ENCODE measurements at places on chromosomes 2 and 18.

DNA sequence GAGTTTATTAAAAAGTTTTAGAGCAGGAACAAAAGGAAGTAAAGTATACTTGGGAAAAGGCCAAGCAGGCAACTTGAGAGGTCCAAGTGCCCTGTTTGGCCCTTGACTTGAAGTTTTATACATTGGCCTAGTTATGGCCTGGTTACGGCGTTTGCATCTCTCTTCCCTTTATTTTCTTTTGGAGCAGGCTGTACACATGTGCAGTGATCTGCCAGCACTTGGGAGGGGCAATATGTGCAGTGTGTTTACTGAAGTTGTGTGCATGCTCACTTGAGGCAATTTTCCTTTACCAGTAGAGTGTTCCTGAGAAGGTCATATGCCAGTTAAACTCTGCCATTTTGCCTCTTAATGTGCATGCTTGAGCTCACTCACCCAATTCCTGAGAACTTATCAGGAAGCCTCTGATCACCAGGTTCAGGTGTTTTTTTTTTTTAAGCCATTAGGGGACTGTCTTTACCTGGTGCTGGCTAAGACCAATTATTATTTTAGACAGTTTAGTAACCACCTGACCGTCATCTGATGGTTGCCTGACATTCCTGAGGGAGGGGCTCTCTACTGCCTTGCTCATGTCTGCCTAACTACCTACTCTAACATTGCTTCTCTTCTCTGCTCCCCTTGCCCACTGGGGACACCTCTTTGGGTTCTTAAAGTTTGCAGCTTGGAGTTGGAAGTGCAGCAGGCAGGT is 48.0 kb downstream of the SCN2A start:
- no peak for DNase-seq

GRCh38 chr18:58962336-58962735 is 97.7 kb downstream of the ZNF532 start:
- DNase-seq = no peak

DNA sequence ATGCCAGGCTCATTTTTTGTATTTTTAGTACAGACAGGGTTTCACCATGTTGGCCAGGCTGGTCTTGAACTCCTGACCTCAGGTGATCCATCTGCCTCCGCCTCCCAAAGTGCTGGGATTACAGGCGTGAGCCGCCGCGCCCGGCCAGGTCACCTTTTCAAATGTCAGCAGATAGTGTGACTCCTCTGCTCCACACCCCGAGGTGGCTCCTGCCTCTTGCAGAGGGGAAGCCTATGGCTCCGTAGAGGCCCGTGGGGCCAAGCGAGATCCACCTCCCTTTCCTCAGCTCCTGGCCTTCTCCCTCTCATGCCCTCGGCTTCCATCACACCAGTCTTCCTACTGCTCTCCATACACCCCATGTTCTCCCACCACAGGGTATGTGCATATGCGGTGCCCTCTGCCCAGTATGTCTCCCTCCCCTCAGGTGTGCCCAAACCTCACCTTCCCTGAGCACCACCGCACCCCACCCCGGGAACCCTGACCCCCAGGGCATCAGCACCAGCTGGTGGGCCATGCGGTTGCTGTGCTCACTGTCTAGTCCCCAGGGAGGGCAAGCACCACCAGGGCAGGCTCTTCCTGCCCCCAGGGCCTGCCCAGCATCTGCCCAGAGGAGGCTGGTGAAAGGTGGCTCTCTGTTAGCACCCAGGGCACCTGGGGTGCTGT is 10.7 kb downstream of the GPR17 start:
- DNase-seq = no peak

DNA sequence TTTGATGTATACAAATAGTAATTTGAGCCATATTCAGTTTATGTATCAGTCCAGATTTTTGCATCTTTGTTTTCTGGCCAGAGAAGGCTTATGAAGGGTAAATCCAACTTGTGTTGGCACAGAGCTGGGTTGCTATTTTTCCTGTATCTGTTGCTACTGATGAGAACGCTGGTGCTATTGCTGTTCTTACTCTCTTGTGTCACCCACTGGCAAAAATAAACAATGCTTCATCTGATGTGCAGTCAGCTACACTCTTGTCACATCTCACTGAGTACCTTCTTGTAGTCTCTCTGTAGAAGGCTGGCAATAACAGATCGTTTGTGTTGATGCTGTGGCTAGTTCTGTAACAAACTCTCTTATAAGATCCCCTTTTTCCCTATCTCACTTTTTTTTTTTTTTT is 323.4 kb downstream of the CDH19 start:
- DNase-seq = no peak

GRCh38 chr2:196244966-196245365 is 73.6 kb upstream of the STK17B start:
- no peak for DNase-seq

GRCh38 chr2:22970991-22971390 is 414.0 kb upstream of the KLHL29 start:
- no peak for DNase-seq
